CD4-positive, alpha-beta T cell (primary cell): ENCODE measurements at places on chromosomes 16 and 17.

DNA sequence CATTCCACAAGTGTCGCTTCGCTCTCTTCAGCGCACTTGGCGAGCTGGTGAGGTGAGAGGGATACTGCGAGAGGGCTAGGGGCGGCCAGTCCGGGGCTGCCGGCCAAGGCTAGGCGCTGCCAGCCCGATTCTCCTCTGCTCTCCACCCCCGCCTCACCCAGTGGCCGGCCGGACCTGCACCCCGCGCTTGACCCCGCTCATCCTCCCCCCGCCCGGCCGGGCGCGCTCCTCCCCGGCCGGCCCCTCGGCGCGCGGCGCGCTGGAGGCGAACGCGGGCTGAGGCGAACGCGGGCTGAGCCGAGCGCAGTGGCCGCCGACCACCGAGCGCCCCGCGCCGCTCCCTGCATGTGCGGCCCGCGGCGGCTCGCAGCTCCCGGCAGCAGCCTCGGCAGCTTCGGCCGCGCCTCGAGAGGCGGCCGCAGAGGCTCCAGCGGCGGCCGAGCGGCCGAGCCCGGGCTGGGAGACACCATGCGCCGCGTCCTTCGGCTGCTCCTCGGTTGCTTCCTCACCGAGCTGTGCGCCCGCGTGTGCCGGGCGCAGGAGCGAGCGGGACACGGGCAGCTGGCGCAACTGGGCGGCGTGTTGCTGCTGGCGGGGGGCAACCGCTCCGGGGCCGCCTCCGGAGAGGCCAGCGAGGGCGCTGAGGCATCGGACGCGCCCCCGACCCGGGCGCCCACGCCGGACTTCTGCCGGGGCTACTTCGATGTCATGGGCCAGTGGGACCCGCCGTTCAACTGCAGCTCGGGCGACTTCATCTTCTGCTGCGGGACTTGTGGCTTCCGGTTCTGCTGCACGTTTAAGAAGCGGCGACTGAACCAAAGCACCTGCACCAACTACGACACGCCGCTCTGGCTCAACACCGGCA is at the start of gene SHISA9:
TSS of gene SHISA9 (plus strand) at position 2 of the 865 bp plus-strand sequence.
- no peak for DNase-seq

GRCh38 chr17:19327031-19327783 is 35.3 kb downstream of the B9D1 start:
- DNase-seq: no peak

DNA sequence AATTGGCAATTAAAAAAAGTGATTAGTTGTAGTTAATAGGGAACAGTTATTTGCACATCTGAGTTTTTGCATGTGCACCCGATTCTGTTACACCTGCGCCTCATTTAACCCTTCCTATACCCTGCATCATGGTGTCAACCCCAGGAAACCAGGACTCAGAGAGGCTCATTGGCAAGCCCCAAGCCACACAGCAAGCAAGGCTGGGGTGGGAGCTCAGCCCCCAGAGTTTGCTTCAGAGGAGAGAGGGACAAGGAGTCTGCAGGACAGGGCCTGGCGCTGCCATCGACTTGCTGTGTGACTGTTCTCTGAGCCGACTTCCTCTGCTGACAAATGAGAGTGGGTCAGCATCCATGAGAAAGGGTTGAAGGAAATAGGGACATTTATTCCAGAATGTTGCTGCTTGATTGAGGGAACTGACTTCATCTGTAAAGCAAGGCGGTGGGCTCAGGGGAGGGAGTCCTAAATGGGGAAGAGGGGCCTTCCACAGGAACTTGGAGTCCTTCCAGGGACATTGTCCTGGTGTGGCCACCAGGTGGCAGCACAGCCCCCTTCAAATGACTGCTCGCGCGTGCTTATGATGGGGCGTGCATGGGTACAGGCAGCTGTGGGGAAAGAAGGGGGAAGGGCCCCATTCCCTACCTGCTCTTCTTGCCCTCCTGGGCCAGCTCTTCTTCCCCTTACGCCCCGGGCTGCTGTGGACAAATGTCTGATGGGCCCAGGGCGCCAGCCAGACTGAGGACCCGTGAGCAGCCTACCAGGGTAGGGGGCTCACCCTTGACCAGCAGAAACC is 51.6 kb downstream of the NT5M start:
- DNase-seq: peak; percentile 82

GRCh38 chr17:82844796-82845162 is 5.0 kb upstream of the ZNF750 start:
- no peak for DNase-seq

DNA sequence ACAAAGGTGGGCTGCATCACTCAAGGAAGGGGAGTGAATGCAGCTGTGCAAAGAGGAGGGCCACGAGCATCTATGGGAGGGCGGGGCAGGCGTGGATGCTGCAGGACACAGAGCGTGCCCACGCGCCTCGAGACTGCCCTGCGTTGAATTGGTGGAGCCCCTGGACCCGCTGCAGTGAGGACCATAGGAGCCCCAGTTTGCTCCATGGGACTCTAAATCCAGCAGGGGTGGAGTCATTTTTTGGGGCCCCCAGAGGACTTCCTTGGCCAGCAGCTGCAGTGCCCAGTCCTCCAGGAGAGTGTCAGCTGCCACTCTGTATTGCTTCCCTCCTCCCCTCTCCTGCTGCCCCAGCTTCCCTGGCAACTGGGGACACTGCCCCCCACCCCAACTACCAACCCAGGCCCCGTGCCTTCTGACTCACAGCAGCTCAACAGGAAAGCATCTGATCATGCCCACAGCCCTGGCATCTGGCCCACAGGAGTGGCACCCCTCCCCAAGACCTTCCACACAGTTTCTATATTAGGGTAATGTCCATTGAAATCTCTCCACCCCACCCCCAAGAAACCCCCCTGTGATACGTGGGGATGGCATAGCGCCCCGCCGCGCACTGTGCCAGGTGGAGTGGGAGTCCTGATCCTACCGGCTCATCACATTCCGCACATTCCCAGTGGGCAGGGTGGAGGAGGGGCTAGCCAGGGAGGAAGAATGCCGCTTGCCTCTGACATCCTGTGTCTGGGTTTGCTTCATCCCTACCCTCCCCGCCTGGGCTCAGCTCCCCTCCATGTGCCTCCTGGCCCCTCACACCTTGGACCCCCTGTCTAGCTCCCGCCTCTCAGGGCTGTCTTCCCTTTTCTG is 27.8 kb upstream of the ITGA3 start:
- DNase-seq: no peak

GRCh38 chr16:71358464-71358998 is at the start of gene CALB2:
Gene CALB2 (plus strand): TSS chr16:71358723. CDS start chr16:71358793, 70 bp downstream.
- peak; percentile 56 for DNase-seq

DNA sequence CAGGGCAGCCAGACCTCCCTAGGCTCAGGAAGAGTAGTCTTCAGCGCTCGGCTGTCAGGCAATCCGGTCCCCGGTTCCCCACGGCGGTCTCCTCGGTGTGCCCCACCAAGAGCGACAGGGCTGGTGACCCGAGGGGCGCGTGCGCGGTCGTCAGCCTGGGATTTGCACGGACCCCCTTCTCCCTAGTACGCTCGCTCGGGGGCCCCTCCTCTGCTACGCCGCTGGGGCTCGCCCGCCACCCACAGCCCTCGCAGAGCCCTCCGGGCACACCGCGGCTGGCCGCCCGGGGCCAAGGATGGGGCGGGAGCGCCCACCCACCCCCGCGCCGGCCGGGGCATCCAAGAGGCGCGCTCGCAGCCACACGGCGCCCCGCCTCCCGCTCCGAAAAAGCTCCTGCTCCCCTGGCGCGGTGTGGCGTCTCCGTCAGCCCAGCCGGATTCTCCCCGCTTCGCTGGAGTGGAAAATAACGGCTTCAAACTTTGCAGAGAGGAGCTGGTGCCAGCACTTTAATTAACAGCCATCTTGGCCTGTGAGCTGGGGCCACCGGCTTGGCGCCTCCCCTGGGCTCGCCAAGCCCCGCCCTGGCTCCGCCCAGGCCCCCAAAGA is 2.1 kb upstream of the C1QL1 start:
- DNase-seq: peak; percentile 54

- DNase-seq: no peak
Measured at GRCh38 chr17:21004016-21004930, 38.5 kb downstream of the USP22 start.
